Small intestine (tissue), 16 donors: ENCODE measurements at places on chromosomes 6 and 20. TPM values are rescaled to one million over a fixed set of nuclear protein-coding genes. Genes with fewer than 3 reads are reported as not detected.
A peak's percentile ranks its signal among the peaks of the same experiment; 100 is the strongest.

REM1 gene
- polyA plus RNA-seq, result not detected

TBXT gene
- not detected for polyA plus RNA-seq

CMTR1 gene
- polyA plus RNA-seq, result 28.7 TPM

ADGB gene
- polyA plus RNA-seq, result not detected

PBOV1 gene
- polyA plus RNA-seq, result 0.06 TPM

DNA sequence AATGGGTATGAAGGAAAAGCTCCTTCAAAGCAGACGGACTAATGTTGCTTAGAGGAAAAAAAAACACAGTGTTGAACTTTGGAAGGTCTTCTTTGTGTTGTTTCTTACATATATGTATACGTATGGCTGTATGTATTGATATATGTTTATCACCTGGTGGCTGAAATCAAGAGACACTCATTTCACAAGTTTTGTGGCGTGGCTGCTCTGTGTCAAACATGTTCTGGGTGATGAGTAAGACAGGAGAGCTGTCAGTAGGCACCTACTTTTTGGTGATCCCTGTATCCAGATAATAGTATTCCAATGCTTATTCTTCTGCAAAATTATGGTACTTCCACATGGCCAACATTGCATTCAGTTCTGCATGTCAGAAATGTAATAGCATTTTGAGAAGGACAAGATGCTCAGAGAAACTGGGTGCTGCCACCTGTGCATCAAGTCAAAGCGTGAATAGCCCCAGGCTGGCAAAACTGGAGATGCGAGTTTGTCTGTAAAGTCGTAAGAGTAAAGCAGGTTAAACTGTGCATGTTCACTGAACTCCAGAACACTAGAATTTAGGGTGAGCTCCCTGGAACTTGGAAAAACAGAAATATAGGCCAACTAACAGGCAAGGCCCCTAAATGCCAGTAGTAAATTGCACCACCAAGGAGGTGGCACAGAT, 67.9 kb downstream of the ARMC2 start:
- H3K4me1 ChIP-seq, result peaks cover 3% of the 10 kb centered on the region
- H3K36me3 ChIP-seq, result no peaks in the 10 kb centered on the region
- H3K4me3 ChIP-seq, result no peak overlapping the region
- H3K27me3 ChIP-seq, result no peaks in the 10 kb centered on the region

- H3K4me3 ChIP-seq, result no peak overlapping the region
- H3K27me3 ChIP-seq, result no peaks in the 10 kb centered on the region
- no peak for DNase-seq
- no peaks in the 10 kb centered on the region for H3K36me3 ChIP-seq
- H3K27ac ChIP-seq, result no peak overlapping the region
These were observed 48.7 kb upstream of the TAB2 start for GRCh38 chr6:149268768-149269167.

DNA sequence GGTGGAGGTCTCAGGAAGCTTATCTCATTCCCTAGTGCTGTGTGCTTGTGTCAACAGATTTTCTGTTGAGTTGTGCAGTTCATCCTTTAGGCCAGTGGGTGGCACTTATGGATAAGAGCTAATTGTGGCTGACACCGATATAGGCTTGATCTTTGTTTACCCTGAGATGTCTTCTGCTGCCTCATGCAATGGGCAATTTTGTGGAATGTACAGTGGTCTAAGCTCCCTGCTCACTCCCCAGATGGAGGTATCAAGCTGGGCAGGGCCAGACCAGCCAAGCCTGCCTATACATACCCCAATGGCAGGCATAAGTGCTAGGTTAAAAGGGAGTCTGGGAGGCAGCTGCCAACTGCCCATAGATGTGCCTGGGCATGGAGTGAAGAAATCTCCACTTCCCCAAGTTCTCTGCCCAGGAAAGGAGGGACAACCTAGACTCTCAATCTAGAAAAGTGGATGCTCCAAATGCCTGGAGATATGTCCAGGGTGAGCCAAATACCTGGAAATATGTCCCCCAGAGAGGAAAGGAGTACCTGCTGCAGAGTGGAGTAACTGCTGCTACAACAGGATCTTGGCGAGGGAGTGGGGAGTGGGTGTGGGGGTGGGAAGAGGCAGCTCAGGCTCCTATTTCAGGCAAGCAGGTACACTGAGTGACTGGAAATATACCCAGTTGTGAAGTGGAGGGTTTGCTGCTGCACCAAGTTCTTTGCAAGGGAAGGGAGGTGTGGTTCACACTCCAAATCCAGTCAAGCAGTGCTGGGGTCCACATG, 53.2 kb upstream of the ARG1 start:
- no peaks in the 10 kb centered on the region for H3K4me1 ChIP-seq
- DNase-seq, result peak; percentile 51
- no peaks in the 10 kb centered on the region for H3K27me3 ChIP-seq

DNA sequence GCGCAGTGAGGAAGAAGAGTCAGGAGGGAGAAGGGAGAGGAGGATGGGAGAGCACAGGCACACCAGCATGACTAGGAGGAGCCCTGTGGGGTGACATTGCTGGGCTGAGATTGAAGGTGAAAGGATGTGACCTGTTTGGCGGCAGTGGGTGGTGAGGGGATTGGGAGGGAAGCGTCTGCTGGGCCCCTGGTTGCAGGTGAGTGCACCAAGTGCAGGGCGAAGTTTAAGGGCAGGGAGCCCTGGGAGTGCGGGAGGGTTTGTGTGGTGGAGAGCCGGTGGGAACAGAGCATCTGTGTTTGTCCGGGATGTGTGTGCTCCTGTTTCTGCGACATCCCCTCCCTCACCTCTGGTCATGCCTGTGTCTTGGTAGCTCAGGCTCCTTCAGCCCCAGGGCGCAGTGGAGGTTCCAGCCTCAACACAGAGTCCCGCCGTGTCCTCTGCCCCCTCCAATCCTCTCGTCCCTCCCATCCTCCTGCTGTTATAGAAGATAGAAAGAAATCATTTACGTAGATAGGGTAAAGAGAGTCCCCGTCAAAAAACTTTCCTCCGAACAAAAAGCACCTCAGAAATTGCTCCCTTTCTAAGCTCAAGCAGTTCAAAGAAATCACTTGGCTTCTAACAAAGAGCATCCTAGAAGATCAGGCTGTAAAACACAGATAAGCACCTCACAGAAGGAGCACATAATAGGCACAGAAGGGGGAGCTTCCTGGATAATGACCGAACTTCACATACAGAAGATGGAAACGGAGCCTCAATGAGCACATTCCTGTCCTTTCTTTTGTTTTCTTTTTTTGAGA, 25.0 kb downstream of the ULBP1 start:
- H3K27me3 ChIP-seq, result peaks cover 61% of the 10 kb centered on the region
- no peaks in the 10 kb centered on the region for H3K36me3 ChIP-seq
- peaks cover 6% of the 10 kb centered on the region for H3K4me1 ChIP-seq
- H3K4me3 ChIP-seq, result no peak overlapping the region
- H3K27ac ChIP-seq, result no peak overlapping the region
- DNase-seq, result no peak

DNA sequence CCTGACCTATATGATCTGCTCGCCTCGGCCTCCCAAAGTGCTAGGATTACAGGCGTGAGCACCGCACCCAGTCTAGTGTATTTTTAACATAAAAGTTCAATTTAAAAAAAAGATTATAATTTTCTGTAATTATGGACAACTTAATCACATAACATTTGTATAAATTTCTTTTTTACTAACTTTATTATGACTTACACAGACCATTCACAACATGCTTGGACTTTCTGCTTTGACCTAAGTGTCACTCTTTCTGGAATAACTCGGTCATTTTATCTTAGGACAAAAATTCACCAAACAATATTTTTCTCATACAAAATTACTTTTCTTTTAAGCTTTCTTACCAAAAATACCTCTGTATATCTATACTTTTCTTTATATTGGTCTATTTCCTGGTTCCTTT, 15.4 kb upstream of the IL22RA2 start:
- no peaks in the 10 kb centered on the region for H3K27me3 ChIP-seq
- no peak for DNase-seq
- H3K4me1 ChIP-seq, result no peaks in the 10 kb centered on the region
- no peaks in the 10 kb centered on the region for H3K36me3 ChIP-seq

DNA sequence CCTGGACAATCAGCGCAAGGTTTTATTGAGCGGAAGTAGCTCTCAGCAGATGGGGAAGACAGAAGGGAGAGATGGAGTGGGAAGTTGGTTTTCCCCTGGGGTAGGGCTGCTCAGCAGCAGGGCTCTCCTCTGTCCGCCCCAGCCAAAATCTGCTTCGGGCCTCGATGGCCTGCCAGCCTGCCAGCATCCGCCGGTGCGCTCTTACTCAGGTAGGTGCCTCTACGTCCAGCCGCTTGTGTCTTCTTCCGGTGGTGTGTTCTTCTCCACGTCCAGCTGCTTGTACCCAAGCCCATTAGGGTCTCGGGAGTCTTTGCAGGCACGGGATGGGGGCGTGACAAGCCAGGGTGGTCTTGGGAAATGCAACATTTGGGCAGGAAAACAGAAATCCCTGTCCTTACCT, 1340.0 kb upstream of the MAP3K7 start:
- H3K36me3 ChIP-seq, result no peaks in the 10 kb centered on the region
- no peak for DNase-seq
- H3K4me3 ChIP-seq, result no peak overlapping the region
- no peaks in the 10 kb centered on the region for H3K27me3 ChIP-seq

DNA sequence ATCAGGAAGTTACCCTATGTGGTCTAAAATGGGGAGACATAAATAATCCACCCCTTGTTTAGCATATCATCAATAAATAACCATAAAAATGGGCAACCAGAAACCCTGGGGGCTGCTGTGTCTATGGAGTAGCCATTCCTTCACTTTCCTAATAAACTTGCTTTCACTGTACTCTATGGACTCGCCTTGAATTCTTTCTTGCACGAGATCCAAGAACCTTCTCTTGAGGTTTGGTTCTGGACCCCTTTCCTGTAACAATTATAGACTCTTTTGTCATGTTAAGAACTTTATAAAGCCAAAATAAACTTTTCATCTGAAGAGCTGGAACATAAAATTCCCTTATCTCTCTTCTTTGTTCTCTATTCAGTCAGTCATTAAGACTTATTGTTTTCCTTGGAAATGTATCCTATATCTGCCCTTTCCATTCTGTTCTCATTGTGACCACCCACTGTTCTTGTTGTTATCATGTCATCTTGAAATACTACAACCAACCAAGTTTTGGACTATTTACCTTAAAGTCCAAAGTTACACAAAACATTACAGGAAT, 29.3 kb upstream of the ZBTB24 start:
- DNase-seq, result no peak
- no peaks in the 10 kb centered on the region for H3K36me3 ChIP-seq
- H3K4me1 ChIP-seq, result no peaks in the 10 kb centered on the region
- no peak overlapping the region for H3K4me3 ChIP-seq

DNA sequence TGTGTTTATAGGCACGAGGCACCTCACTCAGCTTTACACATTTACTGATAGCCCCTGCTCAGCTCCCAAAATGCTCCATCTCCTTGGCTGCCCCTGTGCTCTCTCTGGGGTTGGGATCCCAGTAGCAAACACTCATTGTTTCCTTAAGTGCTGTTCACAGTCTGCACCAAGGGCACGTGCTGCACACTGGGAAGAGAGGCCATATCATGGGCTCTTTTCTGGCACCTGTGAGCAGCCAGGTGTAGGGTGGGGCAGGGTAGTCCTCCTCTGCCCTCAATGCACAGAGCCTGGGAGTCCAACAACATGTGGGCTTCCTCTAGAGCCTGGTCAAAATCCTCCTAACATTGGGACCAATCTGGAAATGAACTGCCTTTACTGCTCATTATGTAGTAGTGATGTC, 67.9 kb downstream of the BANF2 start:
- DNase-seq, result no peak
- no peaks in the 10 kb centered on the region for H3K4me1 ChIP-seq
- no peaks in the 10 kb centered on the region for H3K27me3 ChIP-seq
- no peak overlapping the region for H3K4me3 ChIP-seq
- H3K27ac ChIP-seq, result no peak overlapping the region
- H3K36me3 ChIP-seq, result peaks cover 2% of the 10 kb centered on the region

DNA sequence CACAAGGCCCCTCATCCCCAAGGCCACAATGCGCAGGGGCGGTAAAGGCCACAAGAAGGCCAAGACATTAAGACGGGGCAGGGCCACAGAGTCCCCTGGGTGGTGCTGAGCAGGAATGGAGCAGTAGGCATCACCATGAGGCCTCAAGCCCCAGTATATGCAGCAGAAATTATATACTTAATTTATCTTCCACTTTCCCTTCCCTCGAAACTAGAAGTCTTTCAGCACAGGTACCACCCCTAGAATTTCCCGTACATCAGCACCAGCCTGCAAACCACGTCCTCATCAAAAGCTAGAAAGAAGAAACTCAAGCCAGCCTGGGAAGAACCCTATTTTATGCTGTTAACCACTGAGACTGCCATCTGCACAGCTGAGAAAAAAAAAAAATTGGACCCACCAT, 89.4 kb downstream of the PLG start:
- H3K27ac ChIP-seq, result no peak overlapping the region
- H3K27me3 ChIP-seq, result no peaks in the 10 kb centered on the region
- H3K4me1 ChIP-seq, result no peaks in the 10 kb centered on the region
- no peak overlapping the region for H3K4me3 ChIP-seq
- H3K36me3 ChIP-seq, result no peaks in the 10 kb centered on the region
- no peak for DNase-seq

GRCh38 chr6:163406366-163406765, 8.2 kb upstream of the QKI start:
- no peak overlapping the region for H3K27ac ChIP-seq
- no peaks in the 10 kb centered on the region for H3K4me1 ChIP-seq
- DNase-seq, result no peak
- no peak overlapping the region for H3K4me3 ChIP-seq

GRCh38 chr6:39407446-39407993, 85.0 kb upstream of the KCNK16 start:
- no peaks in the 10 kb centered on the region for H3K27me3 ChIP-seq
- no peaks in the 10 kb centered on the region for H3K36me3 ChIP-seq
- H3K4me3 ChIP-seq, result no peak overlapping the region
- DNase-seq, result no peak
- no peak overlapping the region for H3K27ac ChIP-seq

GRCh38 chr6:46486181-46486580, 5.1 kb downstream of the RCAN2 start:
- peaks cover 7% of the 10 kb centered on the region for H3K27me3 ChIP-seq
- H3K27ac ChIP-seq, result no peak overlapping the region
- H3K36me3 ChIP-seq, result no peaks in the 10 kb centered on the region
- H3K4me1 ChIP-seq, result no peaks in the 10 kb centered on the region
- no peak for DNase-seq
- H3K4me3 ChIP-seq, result no peak overlapping the region

DNA sequence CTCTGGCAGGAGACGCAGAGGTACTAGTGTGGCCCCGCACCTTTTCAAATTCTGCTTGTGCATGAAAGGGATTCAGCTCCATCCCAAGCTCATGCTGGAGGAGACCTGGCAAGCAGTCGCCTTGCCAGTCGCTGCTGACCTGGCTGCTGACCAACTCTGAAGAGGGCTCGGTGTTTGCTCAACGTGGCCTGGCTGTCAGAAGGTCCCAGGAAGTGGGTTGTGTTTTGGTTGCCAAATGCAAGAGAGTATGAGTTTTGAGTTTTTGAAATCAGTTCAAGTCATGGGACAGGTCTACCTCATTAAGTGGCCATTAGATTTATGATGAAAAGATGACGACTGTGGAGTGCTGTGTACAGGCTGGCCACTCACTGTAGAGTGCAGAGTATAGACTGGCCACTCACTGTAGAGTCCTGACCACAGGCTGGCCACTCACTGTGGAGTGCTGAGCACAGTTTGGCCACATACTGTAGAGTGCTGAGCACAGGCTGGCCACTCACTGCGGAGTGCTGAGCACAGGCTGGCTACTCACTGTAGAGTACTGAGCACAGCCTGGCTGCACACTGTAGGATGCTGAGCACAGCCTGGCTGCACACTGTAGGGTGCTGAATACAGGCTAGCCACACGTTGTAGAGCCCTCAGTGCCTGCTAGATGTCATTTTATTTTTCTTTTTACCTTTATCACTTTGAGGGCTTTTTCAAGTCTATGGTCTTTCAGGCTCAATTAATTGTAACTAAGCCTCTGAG, 193.9 kb downstream of the ZNF217 start:
- H3K36me3 ChIP-seq, result no peaks in the 10 kb centered on the region
- H3K27ac ChIP-seq, result no peak overlapping the region
- no peaks in the 10 kb centered on the region for H3K4me1 ChIP-seq
- no peak for DNase-seq
- no peak overlapping the region for H3K4me3 ChIP-seq
- H3K27me3 ChIP-seq, result no peaks in the 10 kb centered on the region
